ENCODE measurements at places on chromosomes 5 and 9. TPM values are rescaled to one million over a fixed set of nuclear protein-coding genes. Genes with fewer than 3 reads are reported as not detected.
A peak's percentile ranks its signal among the peaks of the same experiment; 100 is the strongest.

Gene SERF1A
- 9.1 TPM for total RNA-seq

DNA sequence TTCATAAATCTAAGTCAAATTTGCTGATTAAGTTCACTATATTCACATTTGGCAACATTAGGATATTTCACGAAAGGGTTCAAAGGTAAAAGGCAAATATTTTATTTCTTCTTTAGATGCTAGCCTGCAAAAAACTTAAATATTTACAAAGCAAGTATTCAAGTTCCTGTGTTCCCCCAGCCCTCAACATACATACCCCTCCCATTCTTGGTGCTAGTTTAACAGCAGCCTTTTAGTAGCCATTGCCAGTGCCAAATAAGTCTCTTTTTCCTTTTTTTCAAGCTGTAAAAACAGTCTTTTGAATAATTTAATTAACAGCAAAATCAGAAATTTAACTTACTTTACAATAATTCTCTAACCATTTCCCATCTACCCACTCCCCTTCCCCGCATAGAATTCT lies 288.5 kb upstream of the TMEM161B start:
- no peak overlapping the region for H3K4me3 ChIP-seq
- no peak for DNase-seq
- H3K4me1 ChIP-seq = no peaks in the 10 kb centered on the region
- H3K27me3 ChIP-seq = no peaks in the 10 kb centered on the region
- no peak overlapping the region for H3K27ac ChIP-seq

DNA sequence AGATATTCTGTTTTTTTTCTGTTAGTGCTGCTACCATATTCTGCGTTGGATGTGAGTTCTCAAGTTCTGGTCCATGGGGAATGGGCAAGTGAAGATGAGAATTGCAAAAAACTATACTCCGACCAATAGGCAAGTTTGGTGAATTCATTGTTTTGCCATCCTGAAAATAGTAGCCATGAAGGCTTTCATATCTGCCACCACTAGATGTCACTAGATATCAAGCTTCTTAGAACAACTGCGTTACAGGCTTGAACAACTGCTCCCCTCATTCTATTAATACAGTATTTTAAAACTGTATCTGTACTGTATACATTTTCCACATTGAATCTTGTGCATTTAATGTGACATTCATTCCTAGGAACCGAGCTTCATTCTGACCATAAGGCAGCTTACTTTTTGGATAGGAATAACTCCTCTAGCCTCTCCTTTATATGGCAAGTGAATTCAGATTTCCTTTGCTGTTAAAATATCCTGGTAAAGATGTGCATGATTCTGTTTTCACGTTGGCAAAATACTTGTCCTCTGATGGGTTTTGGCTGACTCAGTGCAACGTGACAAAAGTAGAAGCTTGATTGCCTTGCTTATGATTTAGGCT lies 163.6 kb downstream of the SREK1 start:
- no peak for DNase-seq
- no peaks in the 10 kb centered on the region for H3K36me3 ChIP-seq

DNA sequence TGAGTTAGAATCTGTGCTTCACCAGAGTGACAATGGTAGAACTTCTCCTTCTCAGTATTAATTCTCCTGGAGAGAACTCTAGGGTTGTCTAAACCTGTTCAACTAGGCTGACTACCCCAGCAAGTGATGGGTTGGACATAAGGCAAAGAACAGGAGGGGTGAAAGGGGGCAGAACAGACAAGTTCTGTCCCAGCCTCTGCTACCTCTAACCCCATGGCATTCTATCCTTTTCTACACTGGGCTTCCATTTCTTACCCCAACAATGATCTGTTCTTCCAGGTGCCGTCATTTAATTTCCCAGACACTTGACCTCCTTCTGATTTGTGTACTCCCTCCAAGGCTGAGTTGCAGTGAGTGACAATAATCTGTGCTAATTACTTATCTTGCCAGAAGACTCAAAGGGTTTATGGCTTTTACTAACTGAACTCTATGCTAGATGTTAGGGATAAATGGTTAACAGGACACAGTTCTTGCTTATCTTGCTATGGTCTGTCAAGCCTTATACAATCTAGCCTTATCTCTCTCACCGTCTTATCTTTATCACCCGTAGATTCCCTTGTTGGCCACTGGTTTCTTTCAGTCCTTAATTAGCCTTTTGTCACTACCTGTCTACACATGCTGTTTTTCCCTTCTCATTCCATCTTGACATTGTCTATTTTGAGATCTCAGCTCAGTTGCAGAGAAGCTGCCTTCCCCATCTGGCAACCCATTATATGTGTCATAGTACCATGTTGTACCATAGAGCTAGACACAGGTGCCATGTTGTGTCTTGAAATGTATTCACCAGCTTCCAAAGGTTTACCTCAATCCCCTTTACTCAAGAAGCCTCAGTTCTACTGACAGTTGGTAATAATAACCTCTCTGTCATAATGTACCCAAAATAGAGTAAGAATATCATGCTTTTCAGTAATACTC lies 10.0 kb upstream of the MATR3 start:
- H3K36me3 ChIP-seq = peaks cover 5% of the 10 kb centered on the region
- no peak for DNase-seq
- no peak overlapping the region for H3K4me3 ChIP-seq
- no peaks in the 10 kb centered on the region for H3K27me3 ChIP-seq
- H3K4me1 ChIP-seq = peaks cover 9% of the 10 kb centered on the region
- H3K27ac ChIP-seq = no peak overlapping the region

GRCh38 chr5:33806738-33807442 lies 84.9 kb downstream of the ADAMTS12 start:
- no peak for DNase-seq
- no peak overlapping the region for H3K4me3 ChIP-seq
- no peaks in the 10 kb centered on the region for H3K36me3 ChIP-seq
- no peak overlapping the region for H3K27ac ChIP-seq
- H3K4me1 ChIP-seq = no peaks in the 10 kb centered on the region

DNA sequence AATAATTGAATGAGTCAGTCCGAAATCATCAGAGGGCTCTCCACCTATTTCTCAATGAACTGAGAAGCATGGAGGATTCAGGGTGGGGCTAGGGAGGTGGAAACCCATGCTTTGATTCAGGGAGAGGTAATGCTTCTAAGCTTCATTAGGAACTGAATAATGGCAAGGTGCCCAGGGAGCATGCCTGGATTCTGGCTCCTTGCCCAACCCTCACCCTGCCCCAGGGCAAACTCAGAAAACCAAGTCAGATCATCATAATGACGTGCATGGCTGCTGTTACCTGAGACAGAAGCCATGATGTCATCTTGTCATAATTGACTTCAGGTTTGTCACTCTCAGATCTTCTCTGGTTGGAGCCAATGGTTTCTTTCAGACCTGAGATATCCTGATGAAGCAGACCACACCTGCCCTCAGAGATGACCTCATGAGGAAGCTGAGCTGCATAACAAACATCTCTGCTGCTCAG lies 199.6 kb downstream of the SYK start:
- no peak overlapping the region for H3K27ac ChIP-seq
- H3K4me1 ChIP-seq = no peaks in the 10 kb centered on the region
- H3K27me3 ChIP-seq = no peaks in the 10 kb centered on the region
- H3K4me3 ChIP-seq = no peak overlapping the region
- H3K36me3 ChIP-seq = no peaks in the 10 kb centered on the region

GRCh38 chr9:99760421-99760820 lies 61.3 kb upstream of the NR4A3 start:
- H3K27ac ChIP-seq = no peak overlapping the region
- H3K36me3 ChIP-seq = no peaks in the 10 kb centered on the region
- DNase-seq = no peak
- H3K27me3 ChIP-seq = no peaks in the 10 kb centered on the region
- no peaks in the 10 kb centered on the region for H3K4me1 ChIP-seq

Gene WDR38
- not detected for total RNA-seq

- no peaks in the 10 kb centered on the region for H3K27me3 ChIP-seq
- peaks cover 59% of the 10 kb centered on the region for H3K4me1 ChIP-seq
- H3K36me3 ChIP-seq = no peaks in the 10 kb centered on the region
- H3K4me3 ChIP-seq = no peak overlapping the region
- H3K27ac ChIP-seq = peak overlapping the region; percentile 69
Observed at GRCh38 chr5:125409861-125410536, 663.6 kb upstream of the ZNF608 start.

DNA sequence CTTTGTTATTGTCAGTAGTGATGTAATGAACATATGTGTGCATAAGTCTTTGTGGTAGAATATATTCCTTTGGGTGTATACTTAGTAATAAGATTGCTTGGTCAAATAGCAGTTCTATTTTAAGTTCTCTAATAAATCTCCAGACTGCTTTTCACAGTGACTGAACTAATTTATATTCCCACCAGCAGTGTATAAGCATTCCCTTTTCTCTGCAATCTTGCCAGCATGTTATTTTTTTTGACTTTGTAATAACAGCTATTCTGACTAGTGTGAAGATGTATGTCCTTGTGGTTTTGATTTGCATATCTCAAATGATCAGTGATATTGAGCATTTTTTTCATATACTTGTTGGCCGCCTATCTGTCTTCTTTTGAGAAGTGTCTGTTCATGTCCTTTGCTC lies 111.5 kb upstream of the CDH12 start:
- no peak overlapping the region for H3K4me3 ChIP-seq
- no peak for DNase-seq
- no peaks in the 10 kb centered on the region for H3K4me1 ChIP-seq
- no peak overlapping the region for H3K27ac ChIP-seq
- no peaks in the 10 kb centered on the region for H3K27me3 ChIP-seq
- H3K36me3 ChIP-seq = no peaks in the 10 kb centered on the region

Gene PCDHA4
- total RNA-seq = 2.6 TPM

DNA sequence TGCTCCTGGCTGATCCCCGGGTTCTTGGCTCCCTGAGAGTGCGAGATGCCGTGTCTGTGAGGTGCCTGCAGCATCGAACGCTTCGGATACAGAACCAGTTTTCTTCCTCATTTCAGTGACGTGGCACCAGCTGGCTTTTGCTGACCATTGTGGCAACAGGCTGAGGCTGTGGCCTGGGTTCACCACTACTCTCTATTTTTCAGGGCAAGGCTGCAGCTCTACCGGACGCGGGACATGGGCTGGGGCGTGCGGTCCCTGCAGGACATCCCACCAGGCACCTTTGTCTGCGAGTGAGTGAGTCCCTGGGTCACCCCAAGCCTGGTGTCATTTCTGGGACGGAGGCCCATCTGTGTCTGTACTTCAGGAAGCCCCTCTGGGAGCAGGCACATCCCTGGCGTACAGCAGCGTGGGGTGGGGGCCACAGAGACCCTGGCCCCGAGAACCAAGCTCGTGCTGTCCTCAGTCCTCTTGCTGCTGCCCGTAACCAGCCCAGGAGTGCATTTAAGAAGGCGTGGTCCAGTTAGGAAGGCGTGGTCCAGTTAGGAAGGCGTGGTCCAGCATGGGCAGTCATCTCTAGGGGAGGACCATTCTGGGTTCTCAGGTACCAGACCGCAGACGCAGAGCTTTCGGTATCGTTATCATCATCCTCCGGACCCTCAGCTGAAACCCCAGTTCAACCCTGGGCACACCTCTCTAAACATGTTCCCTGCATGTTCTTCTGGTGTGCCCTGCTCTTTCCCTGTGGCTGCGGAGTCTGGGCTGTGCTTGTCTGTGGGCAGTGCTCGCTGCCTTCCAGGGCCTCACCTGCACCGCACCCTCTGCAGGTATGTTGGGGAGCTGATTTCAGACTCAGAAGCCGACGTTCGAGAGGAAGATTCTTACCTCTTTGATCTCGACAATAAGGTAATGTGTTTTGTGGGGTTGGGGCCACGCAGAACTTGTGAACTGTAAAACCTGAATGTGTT lies 60.1 kb upstream of the CACNA1B start:
- H3K4me1 ChIP-seq = no peaks in the 10 kb centered on the region
- no peak for DNase-seq
- no peaks in the 10 kb centered on the region for H3K36me3 ChIP-seq
- no peak overlapping the region for H3K27ac ChIP-seq
- no peaks in the 10 kb centered on the region for H3K27me3 ChIP-seq
- H3K4me3 ChIP-seq = no peak overlapping the region

Gene TRUB2
- 20.9 TPM for total RNA-seq

- H3K27ac ChIP-seq = peak overlapping the region; percentile 97
- peak; percentile 91 for DNase-seq
- H3K4me3 ChIP-seq = peak overlapping the region; percentile 24
- H3K36me3 ChIP-seq = peaks cover 24% of the 10 kb centered on the region
Observed at GRCh38 chr9:136902259-136902821, 16.0 kb downstream of the TRAF2 start.

GRCh38 chr5:159041444-159042198 lies 58.1 kb downstream of the EBF1 start:
- no peaks in the 10 kb centered on the region for H3K4me1 ChIP-seq
- H3K4me3 ChIP-seq = no peak overlapping the region
- no peaks in the 10 kb centered on the region for H3K27me3 ChIP-seq
- H3K36me3 ChIP-seq = no peaks in the 10 kb centered on the region
- H3K27ac ChIP-seq = no peak overlapping the region

GRCh38 chr9:87909310-87910041 lies 8.3 kb upstream of the SPATA31C1 start:
- no peaks in the 10 kb centered on the region for H3K4me1 ChIP-seq
- H3K27me3 ChIP-seq = no peaks in the 10 kb centered on the region
- H3K36me3 ChIP-seq = no peaks in the 10 kb centered on the region
- H3K4me3 ChIP-seq = no peak overlapping the region

Gene PCDHB16
- not detected for total RNA-seq

DNA sequence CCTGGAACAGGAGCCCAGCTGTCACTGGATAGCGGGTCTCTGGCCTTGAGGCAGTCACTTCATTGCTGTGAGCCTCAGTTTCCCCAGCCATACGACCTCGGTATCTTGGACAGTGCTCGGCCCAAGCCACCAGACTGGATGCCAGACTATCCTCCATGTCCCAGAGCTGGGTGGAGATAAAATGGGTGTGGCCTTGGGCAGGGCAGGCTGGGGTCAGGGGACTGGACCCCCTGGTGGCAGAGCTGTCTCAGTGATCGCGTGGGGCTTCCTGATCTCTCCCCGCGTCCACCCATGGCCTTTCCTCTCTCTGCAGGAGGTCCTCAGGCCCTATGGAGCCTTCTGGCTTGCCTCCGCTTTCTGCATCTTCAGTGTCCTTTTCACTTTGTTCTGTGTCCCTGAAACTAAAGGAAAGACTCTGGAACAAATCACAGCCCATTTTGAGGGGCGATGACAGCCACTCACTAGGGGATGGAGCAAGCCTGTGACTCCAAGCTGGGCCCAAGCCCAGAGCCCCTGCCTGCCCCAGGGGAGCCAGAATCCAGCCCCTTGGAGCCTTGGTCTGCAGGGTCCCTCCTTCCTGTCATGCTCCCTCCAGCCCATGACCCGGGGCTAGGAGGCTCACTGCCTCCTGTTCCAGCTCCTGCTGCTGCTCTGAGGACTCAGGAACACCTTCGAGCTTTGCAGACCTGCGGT lies 10.0 kb downstream of the SLC2A8 start:
- no peak overlapping the region for H3K27ac ChIP-seq
- H3K4me3 ChIP-seq = no peak overlapping the region
- DNase-seq = no peak

- no peaks in the 10 kb centered on the region for H3K36me3 ChIP-seq
- no peaks in the 10 kb centered on the region for H3K27me3 ChIP-seq
- no peak for DNase-seq
- H3K4me3 ChIP-seq = peak overlapping the region; percentile 67
Observed at GRCh38 chr5:150448952-150449516, 505 bp downstream of the RPS14 start.

DNA sequence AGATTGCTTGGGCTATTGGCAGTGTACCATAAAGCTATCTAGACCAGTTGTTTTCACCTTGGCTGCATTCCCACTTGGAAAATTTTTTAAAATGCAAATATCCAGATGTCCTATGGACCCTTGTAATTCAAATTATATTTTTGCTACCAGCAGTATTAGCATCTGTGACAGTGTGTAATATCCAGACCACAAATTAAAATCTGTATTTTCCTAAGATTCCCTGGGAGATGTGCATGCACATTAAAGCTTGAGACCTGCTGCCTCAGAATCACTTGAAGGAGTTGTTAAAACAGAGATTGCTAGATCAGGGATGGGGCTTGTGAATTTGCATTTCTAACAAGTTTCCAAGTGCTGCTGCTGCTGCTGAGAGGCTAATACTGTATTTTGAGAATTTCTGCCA lies 381.2 kb upstream of the PDE4D start:
- no peaks in the 10 kb centered on the region for H3K4me1 ChIP-seq
- no peak overlapping the region for H3K27ac ChIP-seq
- no peaks in the 10 kb centered on the region for H3K36me3 ChIP-seq
- H3K4me3 ChIP-seq = no peak overlapping the region
- DNase-seq = no peak

Data from Peyer's patch (tissue), 4 donors.